ENCODE measurements at places on chromosomes 2 and 18.

- DNase-seq = no peak
Measured at GRCh38 chr18:50527636-50528307, 32.1 kb upstream of the MAPK4 start.

GRCh38 chr18:48624856-48625255 is 86.0 kb downstream of the CTIF start:
- DNase-seq = no peak

DNA sequence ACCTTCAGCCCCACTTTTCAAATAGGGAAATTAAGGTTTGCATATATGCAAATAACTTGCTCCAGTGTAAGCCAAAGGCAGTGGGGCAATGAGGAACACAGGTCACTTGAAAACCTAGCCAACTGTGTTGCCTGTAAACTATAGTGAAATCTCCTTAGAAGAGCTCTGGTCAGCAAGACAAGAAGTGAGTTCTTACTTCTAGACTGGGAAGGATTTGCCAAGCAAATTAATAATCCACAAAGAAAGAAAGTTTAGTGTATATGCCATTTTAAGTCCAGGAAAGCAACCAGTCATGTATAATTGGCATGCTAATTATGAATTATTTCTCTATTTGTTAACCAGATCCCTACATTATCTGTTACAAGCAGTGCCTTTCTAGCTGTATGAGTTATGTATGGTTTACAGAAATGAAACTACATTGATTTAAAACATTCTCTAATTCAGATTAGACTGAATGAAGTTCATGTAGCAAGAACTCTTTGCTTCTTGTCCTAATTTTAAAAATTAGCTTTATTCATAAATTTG is 129.9 kb downstream of the MTX2 start:
- DNase-seq = no peak

- DNase-seq = no peak
Measured at GRCh38 chr2:86570059-86570458, 6.8 kb upstream of the CHMP3 start.

DNA sequence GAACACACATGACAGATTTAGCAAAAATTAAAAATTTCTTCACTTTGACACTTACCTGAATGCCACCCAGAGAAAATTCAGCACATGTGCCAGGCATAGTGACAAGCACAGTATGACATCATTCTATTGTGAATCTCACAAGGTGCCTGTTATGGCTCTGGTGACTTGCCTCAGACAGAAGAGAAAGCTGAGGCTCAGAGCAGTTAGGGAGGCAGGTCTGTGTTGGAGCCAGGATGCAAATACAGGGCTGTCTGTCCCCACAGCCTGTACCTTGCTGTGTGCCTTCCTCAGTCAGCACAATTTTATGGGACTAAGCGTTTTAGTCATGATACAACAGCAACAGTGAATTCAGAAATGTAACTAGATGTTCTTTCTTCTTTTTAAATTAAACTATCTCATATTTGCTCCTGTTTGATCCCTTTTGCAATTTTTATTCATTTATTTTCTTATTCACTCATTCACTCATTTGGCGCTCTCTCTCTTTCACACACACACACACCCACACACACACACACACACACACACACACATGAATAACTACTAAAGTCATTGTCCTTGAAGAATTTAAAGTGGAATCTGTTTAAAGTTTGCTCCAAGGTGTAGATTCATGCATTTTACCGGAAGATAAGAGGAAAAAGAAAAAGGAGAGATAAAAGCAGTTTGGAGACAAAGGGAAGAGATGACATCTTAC is 37.9 kb upstream of the CTAGE1 start:
- DNase-seq = no peak

DNA sequence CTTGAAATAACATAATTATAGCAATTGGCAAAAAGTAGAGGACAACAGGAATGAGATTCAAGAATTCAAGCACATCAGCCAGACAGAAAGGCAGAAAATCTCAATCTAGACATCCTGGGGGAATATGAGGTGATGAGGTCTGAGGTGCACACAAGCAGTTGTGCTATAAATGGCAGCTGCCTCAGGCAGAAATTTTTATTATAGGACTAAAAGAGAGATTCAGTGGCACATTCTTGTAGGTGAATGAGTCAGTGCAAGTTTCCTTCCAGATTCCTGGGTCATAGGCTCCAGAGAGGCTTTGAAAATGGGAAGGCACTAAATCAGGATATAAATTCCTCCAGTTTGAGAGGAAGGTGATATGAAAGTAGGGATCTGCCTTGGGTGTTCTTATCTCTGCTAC is 127.2 kb upstream of the THSD7B start:
- no peak for DNase-seq

DNA sequence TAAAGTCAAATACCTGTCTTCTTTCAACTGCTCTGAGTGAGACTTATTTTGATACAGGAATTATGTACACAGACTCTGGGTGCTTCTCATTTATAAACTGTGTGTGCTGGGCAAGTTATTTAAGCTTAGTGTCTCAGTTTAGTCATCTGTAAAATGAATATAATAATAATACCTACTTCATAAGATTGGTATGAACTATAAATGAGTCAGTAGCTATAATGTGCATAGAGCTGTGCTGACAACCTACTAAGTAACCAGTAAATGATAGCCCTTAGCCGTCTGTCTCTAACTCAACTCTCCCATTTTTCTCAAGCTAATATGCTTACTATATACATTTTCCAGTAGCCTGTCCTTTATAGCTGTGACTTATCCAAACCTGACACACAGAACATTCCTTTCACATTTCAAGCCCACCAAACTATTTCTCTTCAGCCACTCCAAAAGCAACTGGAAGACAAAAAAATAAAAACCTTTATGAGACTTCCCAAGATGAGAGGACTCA is 319.8 kb downstream of the ETAA1 start:
- no peak for DNase-seq

- DNase-seq = no peak
Measured at GRCh38 chr2:101361121-101361520, 26.2 kb downstream of the CREG2 start.

DNA sequence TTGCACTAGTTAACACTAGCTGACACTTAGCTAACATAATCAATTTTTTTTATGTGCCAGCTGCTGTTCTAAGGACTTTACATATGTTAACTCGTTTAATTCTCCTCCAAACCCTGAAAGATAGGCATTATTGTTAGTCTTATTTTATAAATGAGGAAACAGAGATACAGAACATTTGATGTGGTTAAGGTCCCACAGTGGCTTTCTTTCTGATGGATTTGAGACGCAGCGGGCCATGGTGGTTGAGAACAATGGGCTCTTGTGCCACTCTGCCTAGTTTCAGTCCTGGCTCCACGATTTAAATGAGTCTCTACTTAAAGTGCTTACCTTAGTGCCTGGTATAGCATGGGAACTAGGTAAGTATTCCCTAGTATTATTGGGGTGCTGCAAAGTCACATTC is 201.9 kb upstream of the SPRED2 start:
- no peak for DNase-seq

DNA sequence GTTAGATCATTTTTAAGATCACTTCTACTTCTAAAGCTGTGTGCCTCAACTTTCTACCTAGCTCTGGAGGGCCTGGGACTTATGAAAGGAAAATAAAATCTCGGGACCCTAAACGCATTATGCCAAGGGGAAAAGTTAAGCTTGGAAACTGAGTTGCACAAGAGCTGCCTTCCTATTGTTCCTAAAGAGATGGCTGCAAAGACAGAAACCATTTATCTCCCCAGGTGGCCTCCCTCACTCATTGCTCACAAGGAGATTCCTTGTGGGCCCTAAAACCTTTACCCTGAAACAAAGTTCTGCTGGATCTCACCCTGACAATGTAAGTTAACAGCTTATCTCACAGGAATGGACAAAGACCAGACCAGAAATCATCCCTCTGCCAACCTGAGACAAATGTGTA is 26.8 kb downstream of the TUBB6 start:
- no peak for DNase-seq

- no peak for DNase-seq
Measured at GRCh38 chr2:158021226-158021625, 80.5 kb upstream of the UPP2 start.

GRCh38 chr2:38947241-38948239 is 57.9 kb downstream of the ARHGEF33 start:
- DNase-seq = peak; percentile 13

GRCh38 chr2:230925443-230925878 is 419 bp upstream of the GPR55 start:
- no peak for DNase-seq

- no peak for DNase-seq
Measured at GRCh38 chr2:33681364-33681757, 82.3 kb upstream of the FAM98A start.

- no peak for DNase-seq
Measured at GRCh38 chr18:69819460-69819859, 128.2 kb downstream of the CD226 start.

DNA sequence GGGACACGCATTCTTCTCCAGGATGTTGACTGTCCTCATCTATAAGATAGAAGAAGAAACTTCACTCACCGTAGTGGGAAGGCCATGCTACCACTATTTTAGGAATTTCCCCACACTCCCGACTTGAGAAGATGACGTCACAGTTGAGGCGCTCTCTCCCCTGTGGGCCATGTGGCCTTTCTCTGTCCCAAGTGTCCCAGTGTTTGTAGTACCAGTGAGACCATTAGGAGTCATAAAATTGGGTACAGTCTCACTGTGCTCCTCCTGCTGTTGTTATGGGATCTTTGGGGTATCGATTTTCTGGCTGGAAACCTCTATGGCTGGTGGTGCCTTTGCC is 7.2 kb upstream of the SNTG2 start:
- no peak for DNase-seq

- no peak for DNase-seq
Measured at GRCh38 chr18:32629981-32630700, 142.7 kb downstream of the KLHL14 start.

DNA sequence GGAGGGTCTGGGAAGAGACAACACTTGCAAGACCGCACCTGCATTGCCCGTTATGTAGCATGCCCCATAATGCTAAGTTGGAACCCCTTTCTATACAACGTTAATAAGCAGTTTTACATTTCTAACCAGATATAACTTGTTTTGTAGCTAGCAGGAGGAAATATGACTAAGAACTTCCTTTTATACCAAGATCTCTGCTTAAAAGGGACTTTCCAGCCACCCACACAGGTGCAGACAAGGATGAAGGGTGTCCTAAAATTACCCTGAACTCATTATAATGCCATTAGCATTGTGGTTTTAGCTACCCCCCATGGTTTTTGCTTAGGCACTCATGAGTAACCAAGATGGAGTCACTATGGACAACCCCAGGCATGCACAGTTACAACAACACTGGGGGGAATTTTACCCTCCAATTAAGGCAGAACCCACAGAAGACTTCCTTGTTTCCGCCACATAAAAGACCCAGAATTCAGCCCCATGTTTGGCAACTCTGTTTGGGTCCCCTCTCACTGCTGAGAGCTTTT is 362.8 kb downstream of the CBLN2 start:
- DNase-seq = no peak

- DNase-seq = no peak
Measured at GRCh38 chr2:30949435-30949834, 142.2 kb upstream of the CAPN13 start.

DNA sequence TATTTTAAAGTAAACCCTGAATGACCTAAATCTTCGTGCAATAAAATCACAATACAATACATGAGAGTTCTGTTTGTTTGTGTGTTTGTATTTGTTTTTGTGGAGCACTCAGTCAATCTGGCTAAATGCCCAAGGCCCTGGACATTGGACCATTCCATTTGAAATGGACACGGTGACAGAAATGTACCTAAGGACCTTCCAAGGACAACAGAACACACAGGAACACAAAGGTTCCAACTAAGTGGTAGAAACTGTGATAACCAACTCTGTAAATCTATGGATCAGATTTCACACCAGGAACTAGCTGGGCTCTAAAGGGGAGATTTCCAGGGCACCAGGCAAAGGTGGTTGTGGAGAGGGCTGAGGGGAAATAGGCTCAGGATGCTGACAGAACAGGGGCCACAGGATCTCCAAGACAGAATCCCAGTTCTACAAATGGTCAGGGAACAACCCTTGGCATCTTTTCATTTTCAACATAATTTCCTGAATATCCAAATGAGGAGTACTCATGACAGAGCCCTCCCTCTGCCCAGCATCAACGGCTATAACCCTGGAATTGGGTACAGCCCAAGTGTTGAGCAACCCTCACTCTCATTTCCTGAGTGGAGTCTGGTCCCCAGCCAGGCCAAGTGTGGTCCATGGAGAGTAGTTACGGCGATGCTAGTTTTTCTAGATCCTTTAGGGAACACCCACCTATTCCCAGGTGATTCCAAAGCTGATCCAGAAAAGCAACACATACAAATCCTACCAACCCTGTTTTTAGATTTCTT is 78.4 kb downstream of the NCKAP5 start:
- DNase-seq = no peak

DNA sequence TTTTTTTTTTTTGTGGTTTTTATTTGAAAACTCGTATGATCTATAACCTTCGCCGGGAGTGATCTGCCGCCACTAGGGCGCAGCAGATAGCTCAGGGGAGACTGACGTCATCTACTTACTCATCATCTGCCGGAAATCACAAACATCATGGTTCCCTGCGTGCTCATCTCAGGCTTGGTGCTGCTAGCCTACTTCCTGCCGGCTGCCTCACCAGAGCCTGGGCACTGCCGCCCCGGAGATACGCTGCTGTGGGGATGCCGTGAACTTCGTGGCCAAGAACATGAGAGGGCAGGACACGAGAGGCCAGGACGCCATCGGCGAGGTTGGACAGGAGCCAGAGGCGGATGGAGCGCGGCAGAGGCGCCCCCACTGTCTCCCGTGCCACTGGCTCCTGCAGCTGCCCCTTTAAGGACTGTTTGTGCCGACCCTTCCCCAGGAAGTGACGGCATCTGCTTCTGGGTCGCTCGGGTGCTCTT is 68.8 kb downstream of the DOK6 start:
- no peak for DNase-seq

GRCh38 chr2:173002751-173003541 is 72.7 kb upstream of the MAP3K20 start:
- DNase-seq = no peak

GRCh38 chr2:130819608-130820278 is 17.0 kb upstream of the ARHGEF4 start:
- DNase-seq = no peak

DNA sequence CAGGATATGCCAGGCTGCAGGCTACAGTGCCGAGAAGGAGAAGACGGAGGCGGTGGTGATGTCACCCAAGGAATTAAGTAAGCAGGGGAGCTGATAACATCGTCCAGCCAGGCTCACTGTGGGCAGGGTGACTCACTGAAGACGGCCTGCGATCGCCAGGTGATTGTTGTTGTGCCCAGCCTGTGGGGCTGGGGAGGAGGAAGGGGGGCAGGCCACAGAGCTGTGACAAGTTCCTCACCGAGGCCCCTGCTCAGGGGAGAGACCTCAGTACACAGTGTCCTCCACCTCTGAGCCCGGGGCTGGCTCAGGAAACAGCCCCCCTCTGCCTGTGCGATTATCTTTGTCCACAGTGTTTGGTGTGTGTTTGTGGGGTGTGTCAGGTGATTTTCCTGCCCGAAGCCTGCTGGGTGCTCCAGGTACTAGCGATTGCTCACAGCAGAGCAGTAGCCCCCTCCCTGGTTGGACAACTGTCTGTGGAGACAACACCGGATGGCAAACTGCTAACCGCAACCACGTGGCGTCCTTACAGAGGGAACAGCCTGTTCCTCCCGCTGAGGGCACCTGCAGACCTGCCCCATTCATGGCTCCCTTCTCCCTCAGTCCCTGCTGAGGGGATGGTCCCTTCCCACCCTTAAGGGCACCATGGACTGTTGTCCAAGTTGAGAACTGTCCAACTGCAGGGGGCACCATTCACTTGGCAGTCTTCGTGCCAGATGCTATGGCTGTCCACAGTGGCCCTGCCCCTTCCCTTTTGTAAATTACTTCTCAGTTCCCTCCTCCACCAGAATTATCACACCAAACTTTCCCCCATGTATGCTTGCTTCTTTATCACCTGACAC is 95.1 kb downstream of the ZFP36L2 start:
- DNase-seq = peak; percentile 64

GRCh38 chr2:195368249-195369217 is 288.5 kb upstream of the SLC39A10 start:
- no peak for DNase-seq
